ENCODE measurements at places on chromosomes 11 and 22. TPM values are rescaled to one million over a fixed set of nuclear protein-coding genes. Genes with fewer than 3 reads are reported as not detected.
A peak's percentile ranks its signal among the peaks of the same experiment; 100 is the strongest.

GRCh38 chr11:30879322-30880005 lies 293.3 kb upstream of the MPPED2 start:
- DNase-seq = no peak

BCO2 gene
- total RNA-seq = 9.1 TPM

DNA sequence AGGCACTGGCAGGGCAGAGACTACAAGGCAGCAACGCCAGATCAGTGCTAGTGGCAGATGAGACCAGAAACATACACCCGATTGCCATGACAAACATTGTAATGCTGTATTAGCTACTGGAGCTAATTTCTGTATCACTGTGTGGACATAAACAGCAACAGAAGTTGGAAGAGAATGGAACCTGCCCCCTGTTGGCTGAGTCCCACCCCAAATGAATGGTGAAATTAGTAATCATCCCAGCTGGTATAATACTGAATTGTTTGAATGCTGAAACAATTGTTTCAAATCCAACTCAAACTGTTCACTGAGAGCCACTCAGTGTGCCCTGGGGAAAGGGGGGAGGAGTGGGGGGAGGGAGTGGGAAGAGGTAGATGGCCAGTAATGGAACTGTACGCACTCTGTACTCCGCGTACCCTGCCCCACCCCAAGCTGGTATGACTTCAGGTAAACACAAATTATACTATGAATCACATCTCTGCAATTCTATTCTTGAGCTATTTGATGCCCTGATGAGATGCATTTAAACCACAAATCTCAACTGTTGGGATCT lies 11.2 kb upstream of the BIRC3 start:
- no peak for DNase-seq

- DNase-seq = no peak
Observed at GRCh38 chr22:44497218-44497904, 672 bp downstream of the RTL6 start.

DNA sequence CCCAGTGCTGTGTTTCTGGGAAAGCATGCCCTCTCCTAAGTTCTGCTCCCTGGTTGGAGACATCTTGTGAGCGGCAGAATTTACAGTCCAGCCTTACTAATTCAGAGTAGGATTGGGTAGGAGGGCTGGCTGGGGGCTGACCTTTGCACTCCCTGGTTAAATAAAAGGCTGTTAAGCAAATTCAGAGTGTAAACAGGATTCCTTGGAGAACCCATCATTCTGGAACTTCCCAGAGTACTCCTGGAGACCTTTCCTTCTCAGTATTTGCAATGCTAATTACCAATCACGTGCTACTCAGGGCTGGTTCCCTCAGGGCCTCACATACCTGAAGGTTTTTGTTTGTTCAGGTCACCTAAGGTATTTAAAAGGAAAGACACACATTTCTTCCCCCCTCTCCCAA lies 340.2 kb downstream of the TBC1D22A start:
- no peak for DNase-seq

GGTLC3 gene
- not detected for total RNA-seq

NLRP6 gene
- 0.88 TPM for total RNA-seq

MMP27 gene
- total RNA-seq = not detected

GRCh38 chr11:126212089-126212660 lies 593 bp downstream of the FAM118B start:
- no peak for DNase-seq

GRCh38 chr22:30116362-30117117 lies 36.3 kb downstream of the HORMAD2 start:
- no peak for DNase-seq

ANKK1 gene
- total RNA-seq = 0.16 TPM

GRCh38 chr11:86341382-86341781 lies 33.3 kb upstream of the CCDC81 start:
- no peak for DNase-seq

- DNase-seq = no peak
Observed at GRCh38 chr11:21385669-21386440, 716.5 kb downstream of the NELL1 start.

GRCh38 chr11:68757711-68758110 lies 6.4 kb upstream of the TESMIN start:
- no peak for DNase-seq

DNA sequence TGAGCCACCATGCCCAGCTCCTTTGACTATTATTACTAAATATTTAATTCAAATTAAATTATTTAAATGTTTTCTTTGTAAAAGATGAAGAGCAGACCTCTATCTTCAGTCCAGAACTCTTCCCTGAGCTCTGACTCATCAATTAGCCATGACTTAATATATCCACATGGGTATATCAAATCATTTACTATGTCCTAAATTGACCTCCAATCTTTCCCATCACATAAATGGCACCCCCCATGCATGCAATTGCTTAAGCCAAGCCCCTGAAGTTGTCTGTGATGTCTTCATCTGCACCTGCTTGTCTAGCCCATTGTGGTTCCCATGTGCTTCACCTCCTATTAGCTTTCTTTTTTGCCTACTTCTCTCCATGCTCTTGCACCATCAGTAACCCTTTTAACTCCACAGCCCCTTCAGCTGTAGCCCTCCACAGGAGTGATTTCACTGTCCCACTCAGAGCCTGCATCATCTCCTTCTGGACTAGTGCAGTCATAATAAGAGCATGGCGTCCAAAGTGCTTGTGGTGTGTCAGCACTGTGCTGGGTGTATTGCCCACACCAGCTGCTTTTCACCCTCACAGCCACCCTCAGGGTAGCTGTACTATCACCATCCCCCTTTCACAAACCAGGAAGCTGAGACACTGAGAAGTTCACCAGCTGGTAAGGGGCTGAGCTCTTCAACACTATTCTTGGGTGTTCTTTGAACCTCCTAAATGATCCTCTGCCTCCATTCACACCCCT lies 11.8 kb upstream of the THY1 start:
- no peak for DNase-seq

GRCh38 chr22:50569896-50570535 lies 7.3 kb upstream of the SYCE3 start:
- DNase-seq = peak; percentile 35

All from aorta (tissue), 5 donors.